ENCODE measurements at places on chromosomes 12 and 14. TPM values are rescaled to one million over a fixed set of nuclear protein-coding genes. Genes with fewer than 3 reads are reported as not detected.
A peak's percentile ranks its signal among the peaks of the same experiment; 100 is the strongest.

C14orf119 gene
- total RNA-seq = 32.2 TPM

EML5 gene
- 2.1 TPM for total RNA-seq

KRT73 gene
- not detected for total RNA-seq

SDS gene
- total RNA-seq = not detected

PMCH gene
- total RNA-seq = not detected

PNN gene
- total RNA-seq = 159 TPM

MGAT4C gene
- 0.16 TPM for total RNA-seq

NTN4 gene
- total RNA-seq = 16.5 TPM

CD27 gene
- total RNA-seq = 2.3 TPM

TMEM63C gene
- total RNA-seq = 23.8 TPM

ANG gene
- total RNA-seq = 16.7 TPM

SCNN1A gene
- total RNA-seq = 439 TPM

TDRD9 gene
- not detected for total RNA-seq

STAC3 gene
- total RNA-seq = 1.9 TPM

DEGS2 gene
- 33.2 TPM for total RNA-seq

GRCh38 chr14:72776701-72777261, 117.1 kb downstream of the DPF3 start:
- no peak overlapping the region for H3K4me3 ChIP-seq
- DNase-seq = peak; percentile 24
- H3K27me3 ChIP-seq = no peaks in the 10 kb centered on the region
- H3K27ac ChIP-seq = peak overlapping the region; percentile 8
- no peaks in the 10 kb centered on the region for H3K36me3 ChIP-seq

DNA sequence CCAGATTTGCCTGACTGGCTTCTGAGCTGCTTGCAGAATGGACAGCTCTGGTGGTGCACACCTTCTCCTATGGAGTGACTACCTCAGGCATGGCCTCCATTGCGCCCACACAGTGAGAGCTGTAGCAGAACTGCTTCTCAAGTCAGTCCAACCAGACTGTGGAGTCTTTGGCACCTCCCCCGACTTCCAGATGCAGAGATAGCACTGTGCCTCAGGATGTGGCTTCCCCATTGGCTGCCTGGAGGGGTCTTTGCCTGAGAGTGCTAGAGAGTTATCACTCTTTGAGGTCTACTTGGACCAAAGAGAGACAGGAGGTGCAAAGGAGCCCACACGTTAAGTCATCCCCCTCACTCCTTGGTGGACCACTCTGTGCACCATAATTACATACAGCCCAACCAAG, 44.8 kb upstream of the FRS2 start:
- DNase-seq = no peak
- no peaks in the 10 kb centered on the region for H3K27me3 ChIP-seq
- no peak overlapping the region for H3K27ac ChIP-seq

GRCh38 chr14:66511849-66512248, 3.9 kb downstream of the GPHN start:
- no peaks in the 10 kb centered on the region for H3K36me3 ChIP-seq
- no peak overlapping the region for H3K27ac ChIP-seq
- H3K4me1 ChIP-seq = peaks cover 21% of the 10 kb centered on the region
- no peaks in the 10 kb centered on the region for H3K27me3 ChIP-seq
- DNase-seq = no peak
- H3K4me3 ChIP-seq = no peak overlapping the region

GRCh38 chr12:27336282-27336653, 3.6 kb downstream of the BMAL2 start:
- no peak for DNase-seq
- H3K27me3 ChIP-seq = peaks cover 20% of the 10 kb centered on the region
- H3K4me1 ChIP-seq = peaks cover 22% of the 10 kb centered on the region
- no peak overlapping the region for H3K27ac ChIP-seq
- no peak overlapping the region for H3K4me3 ChIP-seq

- H3K27ac ChIP-seq = no peak overlapping the region
- H3K4me1 ChIP-seq = no peaks in the 10 kb centered on the region
- no peaks in the 10 kb centered on the region for H3K36me3 ChIP-seq
- no peak overlapping the region for H3K4me3 ChIP-seq
- H3K27me3 ChIP-seq = no peaks in the 10 kb centered on the region
- no peak for DNase-seq
These were observed 28.3 kb upstream of the FZD10 start for GRCh38 chr12:130133851-130134562.

DNA sequence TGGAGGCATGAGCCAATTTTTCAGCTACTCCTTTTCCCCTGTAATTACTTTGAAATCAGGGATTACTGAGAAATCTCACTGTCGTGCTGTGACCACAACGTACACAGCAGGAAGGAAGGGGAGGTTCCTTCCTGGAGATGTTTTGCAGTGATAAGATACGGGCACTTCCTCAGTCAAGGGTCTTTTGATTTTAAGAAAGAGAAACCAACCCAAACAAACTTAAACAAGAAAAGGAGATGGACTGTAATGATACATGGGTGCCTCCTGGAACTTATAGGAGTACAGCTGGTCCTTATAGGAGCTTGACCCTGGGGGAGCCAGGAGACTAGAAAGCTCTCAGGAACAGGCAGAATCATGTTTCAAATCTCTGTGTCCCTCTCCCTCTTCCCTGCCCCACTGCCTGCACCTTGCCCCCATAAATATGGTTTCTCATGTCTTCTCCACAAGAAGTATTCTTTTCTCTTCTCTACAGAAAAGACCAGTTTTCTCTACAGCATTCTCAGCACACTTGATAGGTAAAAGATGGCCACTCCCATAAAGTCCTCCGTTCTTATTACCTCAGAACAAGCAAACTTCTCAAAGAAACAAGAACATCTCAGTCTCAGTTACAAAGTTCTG, 281.1 kb upstream of the AMIGO2 start:
- H3K27ac ChIP-seq = peak overlapping the region; percentile 23
- no peaks in the 10 kb centered on the region for H3K36me3 ChIP-seq
- no peak for DNase-seq
- H3K4me1 ChIP-seq = no peaks in the 10 kb centered on the region
- H3K27me3 ChIP-seq = no peaks in the 10 kb centered on the region
- H3K4me3 ChIP-seq = no peak overlapping the region

DNA sequence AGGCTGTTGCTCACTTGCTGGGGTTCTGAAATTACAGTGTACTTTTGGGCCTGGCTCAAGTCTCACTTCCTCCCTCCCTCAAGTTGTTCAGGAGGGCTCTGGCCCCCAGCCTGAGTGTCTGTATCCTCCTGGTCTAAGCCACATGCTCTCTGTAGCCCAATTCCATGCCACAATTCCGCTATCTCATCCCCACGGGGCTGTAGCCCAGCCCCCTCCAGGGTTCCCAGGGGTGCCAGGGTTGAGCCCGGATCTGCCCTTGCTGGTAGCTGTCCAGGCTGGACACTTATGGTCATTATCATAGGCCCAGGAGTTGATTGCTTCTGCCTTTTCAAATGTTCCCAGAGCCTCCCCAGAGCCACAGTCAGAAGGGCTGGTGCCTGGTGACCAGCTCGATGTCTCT, 65.3 kb downstream of the PRIMA1 start:
- H3K4me3 ChIP-seq = no peak overlapping the region
- H3K36me3 ChIP-seq = no peaks in the 10 kb centered on the region
- DNase-seq = no peak
- no peaks in the 10 kb centered on the region for H3K27me3 ChIP-seq

- H3K27me3 ChIP-seq = no peaks in the 10 kb centered on the region
- no peak overlapping the region for H3K27ac ChIP-seq
- DNase-seq = no peak
These were observed 225.4 kb downstream of the KLHL28 start for GRCh38 chr14:44736326-44736725.

GRCh38 chr12:125340791-125341190, 275.6 kb downstream of the AACS start:
- no peak overlapping the region for H3K4me3 ChIP-seq
- peak overlapping the region; percentile 68 for H3K27ac ChIP-seq
- H3K27me3 ChIP-seq = no peaks in the 10 kb centered on the region
- no peaks in the 10 kb centered on the region for H3K36me3 ChIP-seq
- peak; percentile 39 for DNase-seq

- DNase-seq = no peak
- H3K27me3 ChIP-seq = no peaks in the 10 kb centered on the region
- no peaks in the 10 kb centered on the region for H3K4me1 ChIP-seq
- no peak overlapping the region for H3K27ac ChIP-seq
These were observed 14.0 kb upstream of the MUCL1 start for GRCh38 chr12:54840244-54840865.

DNA sequence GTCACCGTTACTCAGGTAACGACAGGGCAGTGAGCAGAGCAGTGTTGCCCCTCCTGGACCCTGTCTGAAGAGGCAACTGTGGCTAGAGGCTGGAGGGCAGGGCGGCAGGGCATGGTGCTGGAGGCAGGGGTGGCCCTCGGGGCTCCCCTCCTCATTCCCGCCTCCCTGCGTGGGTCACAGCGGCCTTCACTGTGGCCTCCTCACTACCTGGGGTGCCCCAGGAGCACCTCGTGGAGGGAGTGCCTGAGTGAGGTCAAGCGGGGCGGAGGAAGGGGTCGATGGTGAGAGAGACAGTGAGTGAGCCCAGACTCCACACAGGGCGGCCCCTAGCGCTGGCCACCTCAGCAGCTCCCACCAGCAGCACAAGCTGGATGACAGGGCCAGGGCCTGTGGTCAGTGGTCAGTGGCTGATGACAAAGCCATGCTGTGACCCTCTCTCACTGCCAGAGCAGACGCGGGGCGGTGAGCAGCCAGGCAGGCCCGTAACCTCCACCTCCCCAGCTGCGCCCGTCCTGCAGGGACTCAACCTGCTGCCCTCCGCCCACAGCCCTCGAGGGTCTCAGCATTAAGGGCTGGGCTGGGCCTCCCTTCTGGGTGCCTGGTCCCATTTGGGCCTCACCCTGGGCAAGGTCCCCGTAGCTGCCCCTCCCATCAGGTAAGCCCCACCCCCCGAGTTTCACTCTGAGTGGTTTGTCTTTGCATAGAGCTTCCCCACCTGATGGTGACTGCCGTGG, 17.8 kb downstream of the GPR132 start:
- H3K27ac ChIP-seq = no peak overlapping the region
- peaks cover 10% of the 10 kb centered on the region for H3K27me3 ChIP-seq
- peaks cover 5% of the 10 kb centered on the region for H3K4me1 ChIP-seq
- H3K36me3 ChIP-seq = no peaks in the 10 kb centered on the region

- no peaks in the 10 kb centered on the region for H3K4me1 ChIP-seq
- H3K36me3 ChIP-seq = no peaks in the 10 kb centered on the region
- H3K27ac ChIP-seq = no peak overlapping the region
- H3K27me3 ChIP-seq = no peaks in the 10 kb centered on the region
- DNase-seq = no peak
These were observed 48.3 kb downstream of the TTC6 start for GRCh38 chr14:37643701-37644100.

DNA sequence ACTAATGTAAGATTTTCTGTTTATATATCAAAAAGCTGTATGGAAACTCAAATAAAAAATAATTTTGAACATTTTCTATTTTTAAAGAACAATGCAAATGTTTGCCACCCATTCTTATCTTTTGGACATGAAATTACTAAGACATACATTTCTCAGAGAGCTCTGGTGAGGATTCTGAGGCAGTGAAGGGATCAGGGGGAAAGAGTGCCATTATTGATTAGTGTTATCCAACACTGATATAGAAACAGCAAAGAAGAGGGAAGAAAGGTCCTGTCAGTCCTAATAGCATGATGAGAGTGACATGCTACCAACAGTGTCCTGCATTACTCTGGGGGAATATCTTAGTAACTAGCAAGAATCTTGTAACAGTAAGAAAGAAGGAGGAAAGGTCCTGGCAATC, 282.2 kb downstream of the RPL10L start:
- no peaks in the 10 kb centered on the region for H3K36me3 ChIP-seq
- H3K27ac ChIP-seq = no peak overlapping the region
- H3K4me3 ChIP-seq = no peak overlapping the region
- H3K27me3 ChIP-seq = no peaks in the 10 kb centered on the region

DNA sequence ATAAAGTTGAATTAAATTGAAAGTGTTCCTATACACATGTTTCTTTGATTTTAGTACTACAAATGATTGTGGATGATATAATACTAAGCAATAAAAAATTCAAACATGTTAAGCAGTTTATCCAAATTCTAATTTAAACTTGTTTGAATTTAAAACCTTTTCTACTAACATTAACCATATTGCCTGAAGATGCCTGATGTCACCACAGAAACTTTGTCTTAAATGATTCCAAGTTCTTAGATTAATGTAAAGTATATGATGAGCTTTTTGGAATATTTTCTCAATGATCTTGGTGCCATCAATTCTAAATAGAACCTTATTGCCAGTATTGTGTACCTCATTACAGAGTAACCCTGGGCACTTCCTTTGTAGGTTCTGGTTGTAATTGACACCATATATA, 259.6 kb downstream of the NAV3 start:
- no peaks in the 10 kb centered on the region for H3K4me1 ChIP-seq
- no peak overlapping the region for H3K4me3 ChIP-seq
- no peaks in the 10 kb centered on the region for H3K27me3 ChIP-seq

GRCh38 chr12:116880817-116881324, 370 bp downstream of the HRK start:
- H3K27ac ChIP-seq = no peak overlapping the region
- peaks cover 91% of the 10 kb centered on the region for H3K27me3 ChIP-seq
- peak overlapping the region; percentile 23 for H3K4me3 ChIP-seq
- DNase-seq = peak; percentile 24
- peaks cover 31% of the 10 kb centered on the region for H3K4me1 ChIP-seq
- H3K36me3 ChIP-seq = no peaks in the 10 kb centered on the region

GRCh38 chr12:128009108-128009507, 257.9 kb upstream of the TMEM132C start:
- no peak for DNase-seq
- no peaks in the 10 kb centered on the region for H3K27me3 ChIP-seq
- H3K27ac ChIP-seq = no peak overlapping the region
- H3K4me3 ChIP-seq = no peak overlapping the region

GRCh38 chr12:132711080-132711843, 620 bp downstream of the PGAM5 start:
- H3K4me3 ChIP-seq = peak overlapping the region; percentile 84
- DNase-seq = peak; percentile 33
- H3K27ac ChIP-seq = peak overlapping the region; percentile 82
- H3K4me1 ChIP-seq = peaks cover 7% of the 10 kb centered on the region
- no peaks in the 10 kb centered on the region for H3K36me3 ChIP-seq

GRCh38 chr14:88326352-88327103, 3.5 kb upstream of the KCNK10 start:
- H3K4me1 ChIP-seq = no peaks in the 10 kb centered on the region
- no peak overlapping the region for H3K4me3 ChIP-seq
- no peak overlapping the region for H3K27ac ChIP-seq
- H3K36me3 ChIP-seq = no peaks in the 10 kb centered on the region

- no peaks in the 10 kb centered on the region for H3K27me3 ChIP-seq
- DNase-seq = no peak
These were observed 36.5 kb upstream of the FRS2 start for GRCh38 chr12:69433653-69434052.

GRCh38 chr12:124607681-124608425, 40.4 kb upstream of the NCOR2 start:
- peaks cover 32% of the 10 kb centered on the region for H3K4me1 ChIP-seq
- H3K36me3 ChIP-seq = no peaks in the 10 kb centered on the region
- H3K4me3 ChIP-seq = no peak overlapping the region

DNA sequence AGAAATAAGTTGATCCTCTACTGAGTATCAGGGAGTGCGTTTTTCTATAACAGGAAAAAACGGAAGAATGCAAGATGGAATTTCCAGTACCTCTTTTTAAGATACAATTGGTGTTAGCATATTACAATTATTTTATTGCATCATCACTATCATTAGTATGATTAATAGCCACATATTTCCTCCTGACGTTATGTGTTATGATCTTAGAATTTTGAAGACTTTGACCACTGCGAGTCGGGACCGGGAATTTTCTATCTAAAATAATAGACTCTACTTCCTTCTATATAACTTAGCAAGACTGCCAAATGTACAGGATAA, 679 bp upstream of the SAV1 start:
- no peak for DNase-seq
- H3K4me1 ChIP-seq = no peaks in the 10 kb centered on the region
- H3K4me3 ChIP-seq = peak overlapping the region; percentile 99
- H3K36me3 ChIP-seq = no peaks in the 10 kb centered on the region
- H3K27me3 ChIP-seq = no peaks in the 10 kb centered on the region

GRCh38 chr14:100138082-100138787, 21.2 kb downstream of the DEGS2 start:
- no peaks in the 10 kb centered on the region for H3K36me3 ChIP-seq
- no peak overlapping the region for H3K27ac ChIP-seq
